Endodermal cell (in vitro differentiated cells): ENCODE measurements at places on chromosomes 7 and 10. TPM values are rescaled to one million over a fixed set of nuclear protein-coding genes. Genes with fewer than 3 reads are reported as not detected.
A peak's percentile ranks its signal among the peaks of the same experiment; 100 is the strongest.

- H3K27me3 ChIP-seq: no peaks in the 10 kb centered on the region
- H3K36me3 ChIP-seq: no peaks in the 10 kb centered on the region
- no peak for DNase-seq
- H3K4me3 ChIP-seq: no peak overlapping the region
- no peaks in the 10 kb centered on the region for H3K4me1 ChIP-seq
Measured at GRCh38 chr10:79007421-79008319, 61.1 kb upstream of the ZMIZ1 start.

Gene AIFM2
- 7.6 and 7.9 TPM in 2 replicates for total RNA-seq

Gene WIPF3
- total RNA-seq: 4.8 and 5.2 TPM in 2 replicates

DNA sequence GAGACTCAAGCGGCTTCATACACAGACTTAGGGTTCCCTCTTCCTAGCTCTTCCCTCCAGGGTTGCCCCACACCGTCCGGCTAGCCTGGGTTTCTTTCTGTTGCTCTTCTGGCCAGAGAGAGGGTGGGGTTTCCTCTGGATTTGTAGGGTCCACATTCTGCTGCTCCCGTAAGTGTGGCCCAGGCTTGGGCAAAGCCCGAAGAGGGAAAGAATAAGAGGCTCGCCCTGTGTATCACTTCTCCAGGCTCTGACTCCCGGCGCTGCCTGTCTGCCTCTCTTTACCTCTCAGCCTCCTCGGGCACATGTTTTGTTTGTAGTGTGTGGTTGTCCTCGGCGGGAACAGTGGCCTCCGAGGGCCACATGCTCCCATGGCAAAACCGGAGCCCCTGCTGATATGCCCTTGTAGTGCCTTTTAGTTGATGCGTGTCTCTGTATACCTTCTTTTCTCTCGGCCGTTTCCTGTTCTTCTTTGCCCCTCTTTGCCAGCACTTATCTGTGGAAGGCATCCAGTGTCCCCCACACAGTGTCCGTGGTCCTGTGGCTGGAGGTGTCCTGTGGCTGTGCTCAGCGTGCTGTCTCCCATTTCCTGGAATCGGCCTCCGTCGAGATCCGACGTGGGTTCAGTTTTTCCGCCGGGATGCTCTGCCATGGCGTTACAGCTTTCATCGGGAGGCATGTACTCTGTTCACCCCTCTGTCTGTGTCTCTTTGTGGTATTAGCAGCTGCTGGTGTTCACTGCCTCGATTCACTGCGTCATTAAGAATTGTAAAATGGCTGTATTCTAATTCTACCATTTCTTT, 102.9 kb downstream of the INPP5A start:
- DNase-seq: peak; percentile 34
- no peaks in the 10 kb centered on the region for H3K36me3 ChIP-seq
- H3K4me3 ChIP-seq: no peak overlapping the region
- no peak overlapping the region for H3K27ac ChIP-seq
- no peaks in the 10 kb centered on the region for H3K27me3 ChIP-seq

DNA sequence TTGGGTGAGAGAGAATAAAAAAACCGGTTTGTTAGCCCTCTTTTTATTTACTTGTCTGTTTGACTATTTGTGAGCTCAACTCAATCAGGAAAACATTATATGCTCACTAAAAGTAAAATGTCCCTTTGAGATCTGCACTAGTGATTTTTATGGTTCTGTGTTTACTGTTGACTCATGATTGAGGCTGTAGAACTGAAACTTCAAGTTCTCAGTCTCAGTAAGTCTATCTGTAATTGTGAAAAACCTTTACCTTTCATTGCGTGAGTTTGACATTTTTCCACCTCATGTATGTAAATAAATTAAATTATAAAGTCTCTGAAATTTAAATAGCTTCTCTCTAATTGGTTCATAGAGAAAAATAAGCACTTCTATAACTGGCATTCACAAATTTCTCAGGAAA, 17.0 kb upstream of the CASD1 start:
- no peaks in the 10 kb centered on the region for H3K36me3 ChIP-seq
- DNase-seq: no peak
- H3K27me3 ChIP-seq: no peaks in the 10 kb centered on the region
- no peak overlapping the region for H3K27ac ChIP-seq

Gene GPER1
- total RNA-seq: 0.23 to 0.54 TPM (median 0.51 TPM) in 3 replicates

DNA sequence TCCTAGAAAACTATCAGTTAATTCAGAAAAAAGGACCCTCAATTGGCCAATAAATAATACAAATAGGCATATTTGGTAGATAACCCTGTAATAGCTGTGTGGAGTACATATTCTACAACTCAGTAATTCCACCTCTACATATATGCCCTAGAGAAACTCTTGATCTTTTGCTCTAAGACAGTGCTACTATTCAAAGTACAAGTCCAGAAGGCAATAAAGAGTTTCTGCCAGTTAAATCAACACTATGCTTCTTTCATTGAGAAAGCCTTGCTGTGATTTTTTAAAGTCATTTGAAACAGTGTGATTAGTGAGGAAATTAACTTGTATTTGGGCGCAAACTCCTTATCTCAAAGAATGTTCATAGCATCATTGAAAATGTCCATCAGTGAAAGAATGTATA, 75.6 kb downstream of the ZNRF2 start:
- no peaks in the 10 kb centered on the region for H3K36me3 ChIP-seq
- H3K27ac ChIP-seq: no peak overlapping the region

- no peak overlapping the region for H3K27ac ChIP-seq
- H3K36me3 ChIP-seq: no peaks in the 10 kb centered on the region
- DNase-seq: no peak
- H3K27me3 ChIP-seq: no peaks in the 10 kb centered on the region
- H3K4me1 ChIP-seq: peaks cover 14% of the 10 kb centered on the region
Measured at GRCh38 chr10:60425392-60426110, 35.9 kb upstream of the ANK3 start.

DNA sequence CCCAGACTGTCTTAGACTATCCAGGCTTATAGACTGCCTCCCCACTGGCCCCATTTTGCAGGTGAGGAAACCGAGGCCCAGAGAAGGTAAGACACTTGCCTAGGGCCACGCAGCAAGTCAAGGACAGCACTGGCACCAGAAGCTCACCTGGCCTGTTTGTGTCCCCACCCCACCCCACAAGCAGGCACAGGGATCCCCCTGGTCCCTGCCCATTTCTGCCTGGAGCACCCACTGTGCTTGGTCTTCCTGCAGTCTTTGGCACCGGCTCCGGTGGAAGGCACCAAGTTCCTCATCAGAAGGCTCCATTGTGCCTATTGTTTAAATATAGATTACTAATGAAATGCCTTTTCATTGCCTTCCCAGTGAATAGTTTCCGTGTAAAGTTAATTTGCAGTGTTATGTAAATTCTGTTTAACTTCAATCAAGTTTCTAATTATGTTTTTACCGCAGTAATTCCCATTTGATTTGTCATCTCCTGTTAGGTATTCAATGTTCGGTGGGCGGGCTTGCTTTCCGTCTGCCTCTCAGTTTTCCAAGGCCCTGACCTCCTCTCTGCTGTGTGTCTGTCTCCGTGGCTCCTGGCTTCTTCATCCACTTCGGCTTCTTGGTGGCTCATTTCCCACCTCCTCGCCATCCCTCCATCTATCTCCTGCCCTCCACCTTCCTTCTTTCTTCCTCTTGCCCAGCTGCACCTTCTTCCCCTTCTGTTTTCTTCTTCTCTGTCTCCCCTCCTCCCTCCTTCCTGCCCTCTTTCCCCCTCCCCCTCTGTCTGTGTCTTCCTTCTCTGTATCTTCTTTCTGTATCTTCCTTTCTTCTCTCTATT, 75.8 kb downstream of the ZMIZ1 start:
- peaks cover 38% of the 10 kb centered on the region for H3K36me3 ChIP-seq
- H3K27ac ChIP-seq: no peak overlapping the region
- DNase-seq: no peak
- H3K4me3 ChIP-seq: no peak overlapping the region
- H3K4me1 ChIP-seq: peaks cover 11% of the 10 kb centered on the region

Gene ACBD7
- total RNA-seq: 1.9 to 4.8 TPM (median 3.7 TPM) in 3 replicates

- no peaks in the 10 kb centered on the region for H3K27me3 ChIP-seq
- no peak overlapping the region for H3K27ac ChIP-seq
- H3K36me3 ChIP-seq: no peaks in the 10 kb centered on the region
- H3K4me3 ChIP-seq: peak overlapping the region; percentile 71
- peaks cover 15% of the 10 kb centered on the region for H3K4me1 ChIP-seq
Measured at GRCh38 chr7:48130658-48131108, 40.6 kb upstream of the ABCA13 start.

GRCh38 chr10:129491123-129491734, 24.2 kb downstream of the MGMT start:
- H3K36me3 ChIP-seq: no peaks in the 10 kb centered on the region
- H3K27ac ChIP-seq: no peak overlapping the region
- no peak overlapping the region for H3K4me3 ChIP-seq

- no peaks in the 10 kb centered on the region for H3K27me3 ChIP-seq
Measured at GRCh38 chr10:131024259-131025131, 287.0 kb downstream of the TCERG1L start.

GRCh38 chr7:96310110-96310509, 11.8 kb downstream of the SLC25A13 start:
- DNase-seq: no peak
- peaks cover 30% of the 10 kb centered on the region for H3K4me1 ChIP-seq
- H3K4me3 ChIP-seq: no peak overlapping the region

DNA sequence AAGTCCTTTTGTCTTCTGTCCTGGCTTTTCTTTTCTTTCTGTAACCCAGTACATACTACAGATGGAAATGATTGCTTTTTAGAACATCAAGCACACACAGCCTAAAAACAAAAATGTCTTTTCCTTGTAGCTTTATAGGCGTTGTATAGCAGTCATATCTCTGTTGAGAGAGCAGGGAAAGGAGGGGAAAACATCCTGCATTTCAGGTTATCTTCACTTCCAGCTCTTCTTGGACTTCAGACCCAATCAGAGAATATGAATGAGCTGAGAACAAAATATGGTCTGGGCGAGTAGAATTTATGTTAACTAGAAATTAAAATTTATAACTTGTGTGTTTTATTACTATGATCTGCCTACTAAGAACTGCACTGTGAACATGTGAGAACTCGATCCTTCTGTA, 14.7 kb downstream of the TMEM60 start:
- H3K27me3 ChIP-seq: no peaks in the 10 kb centered on the region
- no peak overlapping the region for H3K27ac ChIP-seq
- H3K4me3 ChIP-seq: no peak overlapping the region
- no peak for DNase-seq

GRCh38 chr10:130066743-130067142, 43.9 kb downstream of the C10orf143 start:
- H3K4me3 ChIP-seq: no peak overlapping the region
- H3K27me3 ChIP-seq: no peaks in the 10 kb centered on the region
- H3K27ac ChIP-seq: no peak overlapping the region

GRCh38 chr7:115941703-115942268, 88.8 kb downstream of the TFEC start:
- H3K27ac ChIP-seq: no peak overlapping the region
- no peaks in the 10 kb centered on the region for H3K4me1 ChIP-seq
- no peak overlapping the region for H3K4me3 ChIP-seq
- no peak for DNase-seq

DNA sequence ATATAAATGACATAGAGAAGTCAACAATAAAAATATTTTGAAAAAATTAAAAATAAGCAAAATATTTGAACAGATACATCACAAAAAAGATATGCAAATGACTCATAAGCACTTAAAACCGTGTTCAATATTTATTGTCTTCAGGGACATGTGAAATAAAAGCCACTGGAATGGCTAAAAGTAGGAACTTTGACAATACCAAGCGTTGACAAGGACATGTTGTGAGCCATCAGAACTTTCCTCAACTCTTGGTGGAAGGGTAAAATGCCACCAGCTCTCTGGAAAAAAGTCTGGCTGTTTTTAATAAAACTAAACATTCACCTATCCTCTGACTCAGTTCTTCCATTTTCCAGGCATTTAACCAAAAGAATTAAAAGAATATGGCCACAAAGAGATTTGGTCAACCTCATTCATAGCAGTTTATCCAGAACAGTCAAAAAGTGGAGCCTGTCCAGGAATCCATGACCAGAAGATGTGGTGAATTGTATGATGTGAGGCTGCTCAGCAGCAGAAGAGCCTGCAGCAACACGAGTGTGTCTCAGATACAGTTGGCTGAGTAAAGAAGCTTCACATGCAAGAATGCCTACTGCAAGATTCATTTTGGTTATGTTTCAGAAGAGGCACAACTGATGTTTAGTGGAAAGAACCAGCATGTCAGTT, 7.1 kb upstream of the KLF6 start:
- H3K4me3 ChIP-seq: no peak overlapping the region
- no peaks in the 10 kb centered on the region for H3K36me3 ChIP-seq
- peak; percentile 12 for DNase-seq
- no peaks in the 10 kb centered on the region for H3K4me1 ChIP-seq

DNA sequence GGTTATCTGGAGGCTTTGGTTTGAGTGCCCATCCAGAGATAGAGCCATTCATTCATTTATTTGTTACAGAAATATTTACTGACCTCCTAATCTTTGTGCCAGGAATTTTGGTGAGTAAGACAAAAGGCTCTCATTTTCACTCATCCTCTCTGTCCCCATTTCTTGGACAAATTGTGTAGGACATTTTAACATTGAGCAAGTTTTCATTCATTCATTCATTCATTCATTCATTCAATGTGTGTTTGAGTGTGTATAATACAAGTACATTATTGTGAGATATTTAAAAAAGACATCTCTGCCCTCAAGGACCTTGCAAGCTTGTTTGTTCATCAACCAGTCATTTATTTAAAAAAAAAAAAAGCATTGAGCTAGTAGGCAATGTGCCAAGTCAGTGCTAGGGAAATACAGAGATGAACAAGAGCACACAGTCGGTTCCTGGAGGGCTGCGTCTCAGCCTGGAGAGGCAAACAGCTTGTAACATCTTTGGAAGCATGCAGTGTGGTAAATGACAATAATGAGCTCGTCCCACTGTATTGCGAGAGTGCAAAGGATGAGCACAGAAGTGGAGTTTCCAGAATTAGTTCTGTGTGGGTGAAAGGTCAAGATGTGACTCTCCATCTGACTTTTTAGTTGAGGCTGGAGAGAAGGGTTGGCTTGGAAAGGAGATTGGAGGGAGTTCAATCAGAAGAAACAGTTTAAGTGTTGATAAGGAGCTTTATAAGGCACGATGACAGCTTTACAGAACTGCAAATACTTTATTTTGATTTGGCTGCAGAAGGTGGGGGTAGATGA, 50.5 kb upstream of the HBP1 start:
- no peaks in the 10 kb centered on the region for H3K27me3 ChIP-seq
- H3K4me1 ChIP-seq: no peaks in the 10 kb centered on the region
- no peak overlapping the region for H3K27ac ChIP-seq
- H3K4me3 ChIP-seq: no peak overlapping the region
- no peaks in the 10 kb centered on the region for H3K36me3 ChIP-seq

DNA sequence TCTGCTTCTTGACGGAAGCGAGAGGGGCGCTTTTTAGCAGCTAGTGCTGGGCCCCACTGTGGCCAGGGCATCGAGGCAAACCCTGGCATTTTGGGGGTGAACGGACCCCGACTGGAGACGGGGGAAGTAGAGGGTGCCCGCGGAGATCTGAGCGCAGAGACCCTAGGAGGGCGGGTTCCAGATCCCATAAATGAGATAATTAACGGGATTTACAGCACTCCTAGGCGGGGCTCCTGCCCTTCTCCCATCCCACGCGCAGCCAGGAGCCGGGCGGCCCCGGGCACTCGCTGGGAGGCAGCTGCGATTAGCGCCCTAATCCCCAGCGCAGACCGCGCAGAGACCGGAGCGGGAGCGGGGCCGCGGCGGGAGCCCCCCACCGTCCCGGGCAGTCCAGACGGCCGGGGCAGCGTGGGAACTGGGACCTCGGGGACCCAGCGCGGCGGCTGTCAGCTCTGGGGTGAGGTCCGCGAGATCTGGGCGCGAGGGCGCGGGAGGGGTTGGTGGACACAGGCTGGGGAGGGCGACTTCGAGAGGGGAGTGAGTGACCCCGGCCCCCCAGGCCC, 735 bp downstream of the JCAD start:
- no peak overlapping the region for H3K27ac ChIP-seq
- no peaks in the 10 kb centered on the region for H3K36me3 ChIP-seq
- peak overlapping the region; percentile 84 for H3K4me3 ChIP-seq
- no peaks in the 10 kb centered on the region for H3K27me3 ChIP-seq
- peaks cover 6% of the 10 kb centered on the region for H3K4me1 ChIP-seq
- DNase-seq: peak; percentile 69
